Ovary (tissue), 10 donors: ENCODE measurements at places on chromosomes 3 and 15.

DNA sequence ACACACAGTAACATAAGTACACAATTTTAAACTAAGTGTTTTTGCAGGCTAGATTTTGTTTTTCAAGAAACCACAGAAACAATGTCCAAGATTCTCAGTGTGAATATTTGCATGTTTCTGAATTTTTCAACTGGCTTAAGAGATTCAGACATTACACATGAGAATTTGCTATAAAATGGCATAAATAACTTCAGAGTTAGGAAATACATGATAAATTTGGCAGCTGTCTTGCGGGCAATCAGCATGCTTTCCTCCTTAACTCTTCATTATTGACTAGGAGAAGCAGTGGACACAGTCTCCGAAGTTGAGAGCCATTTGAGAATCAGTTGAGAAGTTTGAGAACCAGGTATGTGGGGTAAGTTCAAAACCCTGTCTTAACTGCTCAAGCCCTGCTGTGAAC, 625.6 kb upstream of the SGO1 start:
- no peak for DNase-seq

GRCh38 chr15:76711351-76711827, 193.8 kb downstream of the SCAPER start:
- DNase-seq: no peak

GRCh38 chr3:80158332-80158731, 390.5 kb upstream of the ROBO1 start:
- DNase-seq: no peak

GRCh38 chr3:172808969-172809546, 58.5 kb downstream of the ECT2 start:
- no peak for DNase-seq

DNA sequence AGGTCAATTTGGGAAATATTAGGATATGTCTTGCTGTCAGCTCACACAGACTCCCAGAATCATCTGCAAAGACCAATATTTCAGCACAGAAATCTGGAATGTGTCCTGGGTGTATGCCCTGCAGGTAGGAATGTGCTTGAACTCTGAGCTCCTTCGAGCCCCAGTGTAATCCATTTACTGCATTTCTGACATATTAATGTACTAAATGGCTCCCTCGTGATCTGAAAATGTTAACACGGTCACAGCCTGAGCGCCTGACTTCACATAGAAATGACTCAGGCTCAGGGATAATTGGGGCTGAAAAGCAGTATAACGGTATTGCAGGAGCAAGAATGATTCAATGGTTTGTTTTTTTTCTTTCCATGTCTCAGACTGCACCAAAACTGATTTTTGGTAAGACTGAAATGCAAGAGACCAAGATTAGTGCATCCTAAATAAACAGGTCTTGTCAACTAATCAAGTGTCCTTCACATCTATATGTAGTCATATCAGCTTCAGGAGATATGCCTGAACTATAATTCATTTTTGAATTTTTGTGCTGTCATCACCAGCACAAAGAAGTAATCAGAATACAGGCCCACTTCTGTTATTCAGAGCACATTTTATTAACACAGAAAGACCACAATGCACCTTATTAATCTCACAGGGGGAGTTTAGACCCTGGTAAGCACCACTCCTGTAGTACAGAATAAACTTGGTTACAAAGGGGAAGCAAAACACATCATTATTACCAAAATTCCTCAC, 49.8 kb downstream of the DCLK3 start:
- DNase-seq: no peak

- DNase-seq: no peak
Measured at GRCh38 chr3:113252553-113252952, 41.2 kb downstream of the BOC start.

GRCh38 chr3:99502871-99503270, 135.5 kb upstream of the COL8A1 start:
- no peak for DNase-seq

DNA sequence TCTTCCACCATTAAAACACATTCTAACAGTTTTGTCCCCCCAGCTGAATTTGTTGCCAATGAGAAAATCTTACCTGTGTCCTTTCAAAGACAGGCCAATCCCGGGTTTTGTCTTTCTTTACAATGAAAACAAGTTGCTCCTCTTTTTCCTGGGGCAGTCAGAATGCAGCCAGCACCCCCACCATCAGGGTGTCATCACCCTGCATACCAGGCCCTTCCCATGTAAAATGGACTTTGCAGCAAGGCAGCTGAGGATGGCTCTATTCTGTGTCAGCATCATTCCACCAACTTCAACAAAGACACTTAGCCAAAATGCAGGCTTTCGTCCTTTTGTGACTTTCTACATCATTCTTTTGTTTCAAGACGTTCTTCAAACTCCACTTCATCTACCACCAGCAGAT, 490.9 kb downstream of the OCA2 start:
- DNase-seq: no peak
